ENCODE measurements at places on chromosomes 12 and 14. TPM values are rescaled to one million over a fixed set of nuclear protein-coding genes. Genes with fewer than 3 reads are reported as not detected.

DNA sequence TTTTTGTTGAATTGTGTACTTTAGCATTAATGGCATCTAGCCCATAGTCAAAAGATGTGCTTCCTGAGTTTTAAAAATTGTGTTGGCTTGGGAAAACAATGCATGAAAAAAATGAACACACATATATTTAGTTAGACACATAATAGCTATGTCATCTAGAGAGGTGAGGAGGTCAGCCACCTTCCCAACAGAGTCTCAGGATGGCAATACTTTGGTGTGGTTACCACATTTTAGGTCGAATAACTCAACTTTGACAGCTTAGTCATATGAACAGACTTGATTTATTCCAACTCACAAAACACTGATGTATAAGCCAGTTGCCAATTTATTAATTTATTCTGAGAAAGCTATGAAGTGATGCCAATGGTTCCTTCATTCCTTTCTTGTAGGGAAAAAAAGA is 114.0 kb downstream of the ETNK1 start:
- no peaks in the 10 kb centered on the region for H3K4me1 ChIP-seq
- no peak overlapping the region for H3K4me3 ChIP-seq
- no peak overlapping the region for H3K27ac ChIP-seq
- H3K36me3 ChIP-seq, result no peaks in the 10 kb centered on the region

- peaks cover 68% of the 10 kb centered on the region for H3K4me1 ChIP-seq
- peak overlapping the region; percentile 97 for H3K27ac ChIP-seq
- peak overlapping the region; percentile 90 for H3K4me3 ChIP-seq
- H3K27me3 ChIP-seq, result no peaks in the 10 kb centered on the region
- H3K36me3 ChIP-seq, result peaks cover 3% of the 10 kb centered on the region
- DNase-seq, result no peak
Observed at GRCh38 chr14:50822501-50823042, 8.4 kb downstream of the NIN start.

DNA sequence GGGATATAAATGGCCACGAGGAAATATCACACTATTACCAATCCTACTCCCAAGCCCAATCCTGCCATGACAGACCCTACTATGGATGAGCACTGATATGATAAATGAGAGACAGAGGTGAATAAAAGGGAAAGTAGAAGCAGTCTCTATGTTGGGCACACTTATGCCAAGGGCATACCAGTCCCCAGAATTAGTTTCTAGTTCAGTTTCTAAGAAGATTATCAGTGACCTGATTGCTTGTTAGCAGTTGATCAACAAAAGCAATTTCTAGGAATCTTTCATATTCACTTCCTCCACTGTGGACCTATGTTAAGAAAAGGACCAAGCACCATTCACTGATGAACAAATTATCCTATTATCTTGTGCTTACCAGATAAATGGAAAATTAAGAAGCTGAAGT is 20.0 kb downstream of the SCAF11 start:
- no peak for DNase-seq
- no peak overlapping the region for H3K4me3 ChIP-seq
- H3K36me3 ChIP-seq, result peaks cover 3% of the 10 kb centered on the region
- peaks cover 2% of the 10 kb centered on the region for H3K27me3 ChIP-seq
- H3K4me1 ChIP-seq, result peaks cover 85% of the 10 kb centered on the region
- no peak overlapping the region for H3K27ac ChIP-seq

- DNase-seq, result no peak
- no peaks in the 10 kb centered on the region for H3K27me3 ChIP-seq
- no peak overlapping the region for H3K27ac ChIP-seq
Observed at GRCh38 chr14:93286212-93286890, 46.5 kb downstream of the BTBD7 start.

- DNase-seq, result no peak
- peak overlapping the region; percentile 47 for H3K4me3 ChIP-seq
- H3K27me3 ChIP-seq, result peaks cover 13% of the 10 kb centered on the region
- H3K4me1 ChIP-seq, result peaks cover 37% of the 10 kb centered on the region
Observed at GRCh38 chr12:51247523-51248206, 9.0 kb downstream of the DAZAP2 start.

- DNase-seq, result no peak
- no peaks in the 10 kb centered on the region for H3K4me1 ChIP-seq
- H3K36me3 ChIP-seq, result no peaks in the 10 kb centered on the region
- H3K4me3 ChIP-seq, result no peak overlapping the region
- H3K27ac ChIP-seq, result no peak overlapping the region
- H3K27me3 ChIP-seq, result peaks cover 1% of the 10 kb centered on the region
Observed at GRCh38 chr12:113664224-113664681, 192.6 kb upstream of the LHX5 start.

- H3K4me3 ChIP-seq, result no peak overlapping the region
- H3K4me1 ChIP-seq, result no peaks in the 10 kb centered on the region
- no peaks in the 10 kb centered on the region for H3K27me3 ChIP-seq
- no peaks in the 10 kb centered on the region for H3K36me3 ChIP-seq
Observed at GRCh38 chr14:81710232-81710845, 176.7 kb upstream of the SEL1L start.

- peaks cover 1% of the 10 kb centered on the region for H3K4me1 ChIP-seq
- no peak overlapping the region for H3K27ac ChIP-seq
- H3K4me3 ChIP-seq, result no peak overlapping the region
- H3K36me3 ChIP-seq, result no peaks in the 10 kb centered on the region
- H3K27me3 ChIP-seq, result peaks cover 8% of the 10 kb centered on the region
- DNase-seq, result no peak
Observed at GRCh38 chr12:33438025-33438772, 1.4 kb downstream of the SYT10 start.

DNA sequence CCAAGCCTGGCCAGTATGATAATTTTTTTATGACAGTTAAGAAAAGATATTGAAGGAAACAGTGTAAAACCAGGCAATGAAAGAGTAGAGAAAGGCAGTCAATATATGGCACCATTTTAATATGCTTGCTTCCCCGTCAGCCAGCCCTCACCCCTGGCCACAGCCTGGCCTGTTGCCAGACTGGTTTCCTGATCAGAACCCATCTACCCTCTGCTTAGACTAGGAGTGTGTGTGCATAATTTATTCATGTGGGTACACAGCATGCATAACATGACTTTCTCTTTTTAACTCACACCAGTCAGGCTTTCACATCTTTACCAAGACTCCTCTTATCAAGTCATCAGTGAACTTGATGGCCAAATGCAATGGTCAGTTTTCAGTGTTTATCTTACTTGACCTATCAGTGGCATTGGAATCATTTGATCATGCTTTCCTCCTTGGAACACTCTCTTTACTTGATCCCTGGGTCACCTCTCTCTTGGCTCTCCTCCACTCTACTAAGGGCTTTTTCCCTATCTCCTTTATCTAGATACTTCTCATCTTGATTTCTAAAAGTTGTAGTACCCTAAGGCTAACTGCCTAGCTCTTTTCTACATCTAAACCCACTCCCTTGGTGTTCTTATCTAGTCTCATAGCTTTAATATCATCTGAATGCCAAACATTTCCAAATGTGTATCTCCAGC is 10.0 kb upstream of the GPR19 start:
- no peak overlapping the region for H3K27ac ChIP-seq
- peak; percentile 73 for DNase-seq
- no peaks in the 10 kb centered on the region for H3K27me3 ChIP-seq
- peaks cover 23% of the 10 kb centered on the region for H3K4me1 ChIP-seq

GRCh38 chr12:130331146-130331545 is 6.5 kb upstream of the PIWIL1 start:
- H3K4me3 ChIP-seq, result no peak overlapping the region
- H3K27me3 ChIP-seq, result peaks cover 8% of the 10 kb centered on the region
- no peaks in the 10 kb centered on the region for H3K36me3 ChIP-seq
- H3K27ac ChIP-seq, result no peak overlapping the region

DNA sequence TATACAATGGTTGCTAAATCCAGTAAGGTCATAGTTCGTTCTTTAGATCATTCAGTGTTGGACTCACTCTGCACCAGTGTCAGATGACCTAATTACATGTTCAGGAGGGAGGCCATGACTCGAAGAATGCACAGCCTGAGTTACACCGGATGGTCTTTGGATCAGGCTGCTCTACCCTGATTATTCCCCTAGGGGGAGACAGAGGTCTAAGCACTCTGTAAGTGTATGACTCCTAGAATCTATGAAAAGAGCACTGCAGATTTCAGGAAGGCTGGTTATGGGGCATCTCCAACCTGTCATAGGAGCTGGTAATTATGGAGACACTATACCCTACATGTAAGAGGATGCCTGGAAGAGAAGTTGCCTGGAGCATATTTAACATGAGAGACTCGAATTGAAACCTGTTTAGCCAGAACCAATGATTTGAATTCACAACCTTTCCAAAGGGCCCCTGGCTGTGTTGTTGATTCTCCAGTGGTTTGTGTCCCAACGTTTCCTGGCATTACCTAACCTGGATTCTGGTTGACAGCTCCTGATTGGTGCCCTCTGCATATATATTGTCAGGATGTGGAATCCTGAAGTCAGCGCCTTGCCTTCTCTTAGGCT is at the start of gene MUCL1:
Gene MUCL1, plus strand, starts transcription at position 584 of the 606 bp plus-strand sequence. CDS start 67 bp downstream, outside the sequence.
- H3K4me1 ChIP-seq, result peaks cover 3% of the 10 kb centered on the region
- H3K27ac ChIP-seq, result no peak within 1 kb of the TSS
- no peak within 1 kb of the TSS for H3K4me3 ChIP-seq
- no peaks in the 10 kb centered on the region for H3K36me3 ChIP-seq
- H3K27me3 ChIP-seq, result no peaks in the 10 kb centered on the region

- H3K36me3 ChIP-seq, result no peaks in the 10 kb centered on the region
- H3K27ac ChIP-seq, result no peak overlapping the region
- peaks cover 11% of the 10 kb centered on the region for H3K4me1 ChIP-seq
- no peak for DNase-seq
- H3K27me3 ChIP-seq, result peaks cover 5% of the 10 kb centered on the region
Observed at GRCh38 chr12:3304436-3305165, 186.4 kb upstream of the PRMT8 start.

- no peaks in the 10 kb centered on the region for H3K36me3 ChIP-seq
- H3K27me3 ChIP-seq, result peaks cover 3% of the 10 kb centered on the region
- no peak for DNase-seq
- H3K4me3 ChIP-seq, result no peak overlapping the region
- no peaks in the 10 kb centered on the region for H3K4me1 ChIP-seq
- no peak overlapping the region for H3K27ac ChIP-seq
Observed at GRCh38 chr14:69953266-69953915, 74.2 kb downstream of the SMOC1 start.

GRCh38 chr12:67274186-67274585 is 5.0 kb downstream of the CAND1 start:
- no peak overlapping the region for H3K4me3 ChIP-seq
- no peak for DNase-seq
- H3K27ac ChIP-seq, result peak overlapping the region; percentile 58

- H3K27ac ChIP-seq, result no peak overlapping the region
- peaks cover 26% of the 10 kb centered on the region for H3K27me3 ChIP-seq
- peaks cover 6% of the 10 kb centered on the region for H3K4me1 ChIP-seq
Observed at GRCh38 chr12:6281081-6281809, 29.2 kb upstream of the PLEKHG6 start.

DNA sequence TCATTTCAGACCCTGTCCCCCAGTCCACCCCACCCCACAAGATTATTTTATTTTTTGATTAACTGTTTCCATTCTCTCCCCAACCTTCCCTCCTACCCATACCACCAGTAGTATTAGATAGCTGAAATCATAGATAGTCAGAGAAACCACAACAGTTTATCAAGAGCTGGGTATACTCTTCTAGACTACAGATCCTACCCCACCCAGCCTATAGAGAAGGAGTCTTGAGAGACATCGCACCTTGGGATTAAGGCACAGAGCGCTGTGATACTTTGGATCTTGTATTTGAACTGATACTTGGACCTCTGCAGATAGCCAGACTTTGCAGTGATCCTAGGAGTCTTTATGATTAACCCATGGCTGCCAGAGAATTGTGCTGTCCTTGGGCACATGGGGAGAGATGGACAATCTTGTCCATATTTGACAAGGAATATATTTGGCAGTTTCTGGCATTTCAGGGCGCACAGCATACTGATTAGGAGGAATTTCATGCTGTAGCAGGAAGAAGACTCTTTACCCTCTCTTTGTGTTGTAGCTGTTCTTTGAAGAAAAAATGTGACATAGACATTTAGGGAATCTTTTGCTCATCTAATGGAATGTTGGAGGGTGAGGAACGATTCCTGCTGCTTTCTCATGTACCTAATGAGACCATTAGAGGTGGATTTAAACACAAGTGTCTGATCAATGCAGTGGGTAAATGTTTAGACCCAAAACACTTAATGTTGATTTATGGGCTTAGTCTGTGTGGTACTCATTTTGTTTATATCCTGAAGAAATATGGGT is 982 bp downstream of the RBMS2 start:
- peaks cover 26% of the 10 kb centered on the region for H3K4me1 ChIP-seq
- DNase-seq, result no peak
- peak overlapping the region; percentile 83 for H3K27ac ChIP-seq
- no peaks in the 10 kb centered on the region for H3K27me3 ChIP-seq
- H3K36me3 ChIP-seq, result no peaks in the 10 kb centered on the region

DNA sequence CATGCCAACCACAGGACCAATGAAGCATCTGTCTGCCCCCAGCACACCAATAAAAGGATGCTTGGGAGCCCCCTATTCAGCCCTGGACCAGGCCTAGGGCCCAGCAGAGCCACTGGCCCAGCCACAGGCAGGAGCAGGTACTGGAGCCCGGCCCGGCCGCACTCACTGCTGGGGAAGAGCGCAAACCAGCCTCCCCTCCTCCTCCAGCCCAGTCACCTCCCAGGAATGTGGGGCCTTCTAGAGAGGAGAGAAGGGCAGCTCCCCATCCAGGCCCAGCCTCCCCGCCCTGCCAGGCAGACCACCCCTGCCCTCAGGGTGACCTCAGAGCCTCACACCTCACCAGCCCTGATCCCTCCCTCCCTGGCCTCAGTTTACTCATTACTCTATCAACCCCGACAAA is 56.2 kb downstream of the CCNK start:
- H3K27me3 ChIP-seq, result no peaks in the 10 kb centered on the region
- no peak for DNase-seq
- no peak overlapping the region for H3K4me3 ChIP-seq
- H3K36me3 ChIP-seq, result no peaks in the 10 kb centered on the region
- no peak overlapping the region for H3K27ac ChIP-seq

DNA sequence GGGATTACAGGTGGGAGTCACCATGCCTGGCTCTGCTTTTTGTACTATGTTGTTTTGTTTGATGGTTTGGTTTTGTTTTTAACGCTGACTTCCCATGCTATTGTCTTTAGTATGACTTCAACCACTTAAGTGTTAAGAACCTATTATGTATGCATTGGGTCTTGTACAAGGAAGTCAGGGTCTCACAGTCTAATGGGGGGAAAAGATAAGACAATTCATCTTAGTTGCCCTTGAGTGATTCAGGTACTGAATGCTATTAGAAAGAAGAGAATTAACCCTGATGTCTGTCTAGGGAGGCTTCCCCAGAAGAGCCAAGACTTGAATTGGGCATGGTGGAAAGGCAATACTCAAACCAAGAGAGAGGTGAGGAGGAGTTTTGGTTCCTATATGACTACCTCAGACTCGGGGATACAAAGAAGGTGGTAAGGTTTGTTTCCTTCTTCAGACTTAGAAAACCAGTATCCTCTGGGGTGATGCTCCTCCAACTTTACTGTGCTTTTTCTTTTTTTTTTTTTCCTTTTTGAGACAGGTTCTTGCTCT is 64.6 kb downstream of the SUSD6 start:
- DNase-seq, result no peak
- H3K27ac ChIP-seq, result peak overlapping the region; percentile 58
- H3K27me3 ChIP-seq, result peaks cover 5% of the 10 kb centered on the region
- peaks cover 73% of the 10 kb centered on the region for H3K4me1 ChIP-seq
- no peaks in the 10 kb centered on the region for H3K36me3 ChIP-seq

The HOTAIR gene
- polyA plus RNA-seq, result not detected

The LHX5 gene
- polyA plus RNA-seq, result not detected

The TMEM229B gene
- polyA plus RNA-seq, result 67.1 TPM

The FLVCR2 gene
- polyA plus RNA-seq, result 0.24 TPM

The CLEC1B gene
- polyA plus RNA-seq, result not detected

The PTPRQ gene
- not detected for polyA plus RNA-seq

The PIK3C2G gene
- not detected for polyA plus RNA-seq

The OR4E2 gene
- polyA plus RNA-seq, result not detected
